ENCODE measurements at places on chromosomes 2 and 18. TPM values are rescaled to one million over a fixed set of nuclear protein-coding genes. Genes with fewer than 3 reads are reported as not detected.

Gene MTLN
- total RNA-seq = 98.0 TPM

DNA sequence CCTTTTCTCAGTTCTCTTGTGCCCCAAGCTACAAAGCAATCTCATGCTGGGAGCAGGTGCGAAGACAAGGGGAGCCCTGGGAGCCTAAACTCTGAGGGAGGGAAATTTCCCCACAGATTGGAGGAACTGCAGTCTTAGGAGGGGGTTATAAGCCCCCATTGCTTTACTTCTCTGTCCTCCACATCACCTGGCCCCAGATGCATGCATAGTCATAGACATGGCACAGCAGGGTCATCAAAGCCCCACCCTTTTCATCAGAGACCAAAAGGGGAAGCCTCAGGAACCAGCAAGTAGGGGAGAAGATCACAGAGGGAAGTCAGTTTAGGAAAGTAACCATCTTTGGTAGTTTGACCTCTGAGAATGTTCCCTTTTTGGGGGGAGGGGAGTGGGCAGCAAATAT is 33.7 kb downstream of the LANCL1 start:
- no peak for DNase-seq

DNA sequence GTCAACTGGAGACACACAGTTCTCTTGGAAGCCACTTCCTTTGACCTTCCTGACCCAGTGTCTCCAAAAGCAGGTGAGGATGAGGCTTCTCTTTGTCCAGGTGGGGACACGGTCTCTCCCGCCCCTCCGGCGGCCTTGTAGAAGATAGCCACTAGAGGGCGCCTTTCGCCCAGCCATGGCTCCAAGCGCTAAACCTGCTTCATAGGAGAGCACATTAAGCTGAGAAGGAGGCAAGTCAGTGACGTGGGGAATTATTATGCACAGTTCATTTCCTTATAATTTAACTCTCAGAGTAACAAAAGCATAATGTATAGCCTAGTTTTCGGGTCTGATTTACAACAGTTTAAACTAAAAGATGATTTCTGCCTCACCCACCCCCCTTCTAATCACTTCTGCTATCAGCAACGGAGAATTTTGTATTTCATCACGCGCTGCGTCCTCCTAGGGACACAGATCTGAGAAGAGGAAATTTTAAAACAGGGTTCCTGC is 208.7 kb downstream of the ICOS start:
- peak; percentile 75 for DNase-seq

GRCh38 chr2:233482616-233483015 is 84.0 kb downstream of the USP40 start:
- DNase-seq = no peak

GRCh38 chr2:235594041-235594440 is 100.2 kb downstream of the AGAP1 start:
- DNase-seq = no peak

GRCh38 chr2:33135645-33136044 is 188.9 kb downstream of the LTBP1 start:
- no peak for DNase-seq

Gene AMER3
- not detected for total RNA-seq

Gene KCNS3
- total RNA-seq = not detected

DNA sequence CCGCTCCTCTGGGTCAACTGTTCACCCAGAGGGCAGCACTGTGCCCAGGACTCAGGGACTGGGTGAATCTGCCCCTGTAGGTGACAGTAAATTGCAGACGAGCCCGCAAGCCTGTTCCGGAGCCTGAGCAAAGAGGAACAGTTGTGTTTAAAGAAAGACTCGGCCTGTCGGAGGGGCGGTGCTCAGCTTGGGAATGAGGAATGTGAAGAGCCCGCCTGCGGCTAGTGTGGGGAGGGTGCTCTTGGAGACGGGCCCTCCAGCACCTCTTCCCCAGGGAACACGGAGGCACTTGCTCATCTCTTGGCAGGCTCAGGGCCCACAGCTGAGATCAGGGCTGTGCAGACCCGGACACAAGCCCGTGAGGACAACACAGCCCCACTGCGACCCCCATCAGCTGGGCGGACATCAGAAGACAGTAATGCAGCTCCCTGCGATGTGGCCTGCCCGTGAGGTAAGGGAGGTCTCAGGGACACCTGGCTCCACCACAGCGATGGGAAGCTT is 299.0 kb downstream of the NDUFA10 start:
- DNase-seq = no peak

DNA sequence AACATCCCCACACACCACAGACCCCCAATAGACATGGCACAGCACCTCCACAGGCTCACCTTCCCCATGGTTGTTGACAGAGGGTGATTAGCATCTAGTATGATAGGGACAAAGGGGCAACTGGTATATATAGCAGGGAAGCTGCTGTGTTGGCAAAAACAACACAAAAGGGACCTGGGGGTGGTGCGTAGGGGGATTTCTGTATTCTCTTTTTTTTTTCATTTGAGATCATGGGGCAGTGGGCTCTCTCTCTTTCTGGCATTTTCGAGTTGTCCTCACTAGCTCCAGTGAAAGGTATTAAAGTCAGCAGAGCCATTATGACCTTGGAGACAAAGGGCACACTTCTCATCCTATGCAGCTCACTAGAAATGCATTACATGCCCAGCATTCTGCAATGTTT is at the start of gene CRYGA:
CRYGA (minus strand) TSS at position 101 of the 400 bp plus-strand sequence; CDS start at position 68, 33 bp downstream.
- no peak for DNase-seq

DNA sequence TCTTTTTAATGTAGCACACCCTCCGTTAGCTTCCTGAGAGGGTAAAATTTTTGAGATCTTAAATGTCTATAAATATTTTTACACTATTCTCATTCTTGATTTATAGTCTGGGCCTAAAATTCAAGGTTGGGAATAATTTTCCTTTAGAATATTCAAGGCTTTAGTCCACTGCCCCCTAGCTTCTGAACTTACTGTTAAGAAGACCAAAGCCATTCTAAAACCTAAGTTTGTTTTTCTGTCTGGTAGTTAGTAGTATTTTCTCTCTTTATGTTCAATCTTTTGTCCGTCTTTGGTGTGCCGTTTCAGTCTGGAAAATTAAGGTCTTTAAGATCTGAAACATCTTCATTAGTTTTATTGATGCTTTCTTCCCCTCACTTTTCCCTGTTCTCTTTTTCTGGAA is 14.5 kb downstream of the OSBPL6 start:
- DNase-seq = no peak

DNA sequence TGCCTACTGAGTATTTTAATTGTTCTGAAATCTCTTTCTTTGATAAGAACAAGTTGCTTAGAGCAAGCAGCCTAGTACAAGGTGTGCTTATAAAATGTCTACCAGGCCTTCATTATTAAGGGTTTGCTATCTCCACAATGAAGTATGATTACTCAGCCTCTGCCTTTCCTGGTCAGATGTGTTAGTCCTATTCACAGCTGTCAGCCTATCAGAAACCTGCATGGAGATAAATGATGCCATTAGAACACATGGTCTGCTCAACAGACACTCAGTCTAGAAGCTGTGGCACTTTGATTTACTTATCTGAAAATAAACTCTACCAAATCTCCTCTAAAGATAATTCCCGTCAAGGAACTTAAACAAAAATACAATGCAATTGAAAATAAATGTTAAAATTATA is 448.7 kb downstream of the ERBB4 start:
- DNase-seq = no peak

- no peak for DNase-seq
These were observed 2.0 kb downstream of the DHX57 start for GRCh38 chr2:38873763-38874162.

Gene LRRTM4
- total RNA-seq = not detected

DNA sequence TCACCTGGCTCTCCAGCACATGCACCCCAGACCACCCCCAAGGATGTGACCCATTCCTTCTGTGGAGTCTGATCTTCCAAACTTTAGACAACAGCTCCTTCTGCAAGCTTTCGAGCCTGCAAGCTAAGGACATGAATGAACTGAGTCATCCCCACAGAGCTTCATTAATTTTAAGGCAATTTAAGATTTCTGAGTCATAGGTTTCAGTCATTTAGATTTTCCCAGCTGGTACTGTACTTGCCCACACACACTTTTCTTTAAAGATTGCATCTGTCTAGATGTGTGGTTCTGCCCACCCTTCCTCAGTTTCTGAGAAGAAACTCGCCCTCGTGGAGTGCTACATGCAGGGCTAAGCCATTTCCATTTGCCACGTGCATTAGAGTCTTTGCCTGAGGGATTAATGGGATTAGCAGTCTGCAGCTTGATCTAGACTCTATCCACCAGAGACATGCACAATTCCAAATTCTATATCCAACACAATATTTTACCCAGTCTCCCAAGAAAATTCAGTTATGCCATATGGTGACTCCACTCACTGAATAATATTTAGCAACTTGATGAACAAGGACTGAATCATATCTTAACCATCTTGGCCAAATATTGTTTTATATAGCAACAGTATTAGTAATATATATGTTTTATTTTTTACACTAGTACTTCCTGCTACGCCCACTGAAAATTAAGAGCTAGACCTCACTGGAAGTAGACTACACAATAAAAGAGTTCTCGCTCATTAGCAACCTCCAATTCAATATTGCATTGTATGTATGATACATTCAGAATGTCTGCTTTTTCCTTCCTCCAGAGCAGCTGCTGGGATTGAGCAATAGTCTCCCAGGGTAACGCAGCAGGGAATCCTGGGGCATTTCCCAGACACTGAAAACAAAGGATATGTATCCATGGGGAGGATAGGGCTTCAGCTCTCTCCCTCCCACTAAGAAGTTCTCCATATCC is 14.3 kb upstream of the TRIB2 start:
- DNase-seq = peak; percentile 26

- no peak for DNase-seq
These were observed 87.7 kb upstream of the LYPD1 start for GRCh38 chr2:132757676-132758075.

DNA sequence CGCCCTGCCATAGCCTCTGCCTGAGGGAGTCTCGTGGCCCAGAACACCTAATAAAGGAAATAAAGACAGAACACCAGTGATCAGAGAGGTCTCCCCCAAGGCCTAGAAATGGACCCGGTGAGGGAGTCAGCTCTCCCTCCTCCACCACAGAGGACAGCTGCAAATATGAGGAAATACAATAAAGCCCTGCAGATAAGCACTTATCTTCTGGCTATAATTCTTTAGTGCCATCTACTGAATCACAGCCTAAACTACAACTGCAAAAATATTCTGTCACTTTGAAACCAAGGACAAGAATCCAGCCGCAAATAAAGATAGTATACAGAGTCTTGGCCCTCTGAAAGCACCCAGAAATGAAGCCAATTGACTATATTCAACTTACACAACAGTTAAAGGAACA is 42.4 kb upstream of the TACR1 start:
- no peak for DNase-seq

- DNase-seq = peak; percentile 12
These were observed 352.0 kb downstream of the TNS1 start for GRCh38 chr2:217650716-217651360.

- no peak for DNase-seq
These were observed 61.2 kb downstream of the CTNNA2 start for GRCh38 chr2:79573895-79574674.

GRCh38 chr2:85324639-85325465 is 2.9 kb downstream of the TGOLN2 start:
- no peak for DNase-seq

Gene NXPH2
- total RNA-seq = not detected

DNA sequence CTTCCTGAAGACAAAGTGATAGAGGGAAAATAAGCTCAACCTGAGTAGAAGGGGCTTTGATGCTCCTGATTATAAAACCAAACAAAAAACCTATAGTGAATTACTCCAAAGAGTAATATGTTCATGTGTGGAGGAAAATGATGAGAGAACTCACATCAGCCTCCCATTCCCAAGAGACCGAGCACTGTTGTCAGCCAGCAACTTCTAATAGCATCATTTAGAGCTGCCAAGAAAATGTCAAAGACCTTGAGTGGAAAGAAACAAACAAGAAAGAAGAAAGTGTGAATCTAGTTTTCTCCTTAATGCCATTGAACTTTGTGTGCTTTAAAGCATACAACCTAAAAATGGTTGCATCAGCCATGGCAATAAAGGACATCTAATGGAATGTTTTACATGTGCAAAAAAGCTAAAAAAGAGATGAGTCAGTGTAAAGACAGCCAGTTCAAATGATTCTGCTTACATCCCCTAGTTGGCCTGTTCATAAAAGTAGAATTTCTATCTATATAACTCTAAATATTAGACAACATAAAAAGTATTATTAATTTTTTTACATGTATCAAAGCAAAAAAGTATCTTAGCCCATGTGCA is 1066.2 kb downstream of the TDRD15 start:
- no peak for DNase-seq

Gene TCF23
- not detected for total RNA-seq

GRCh38 chr18:50203801-50204604 is 9.1 kb upstream of the MYO5B start:
- no peak for DNase-seq

Gene OR6B2
- total RNA-seq = not detected

DNA sequence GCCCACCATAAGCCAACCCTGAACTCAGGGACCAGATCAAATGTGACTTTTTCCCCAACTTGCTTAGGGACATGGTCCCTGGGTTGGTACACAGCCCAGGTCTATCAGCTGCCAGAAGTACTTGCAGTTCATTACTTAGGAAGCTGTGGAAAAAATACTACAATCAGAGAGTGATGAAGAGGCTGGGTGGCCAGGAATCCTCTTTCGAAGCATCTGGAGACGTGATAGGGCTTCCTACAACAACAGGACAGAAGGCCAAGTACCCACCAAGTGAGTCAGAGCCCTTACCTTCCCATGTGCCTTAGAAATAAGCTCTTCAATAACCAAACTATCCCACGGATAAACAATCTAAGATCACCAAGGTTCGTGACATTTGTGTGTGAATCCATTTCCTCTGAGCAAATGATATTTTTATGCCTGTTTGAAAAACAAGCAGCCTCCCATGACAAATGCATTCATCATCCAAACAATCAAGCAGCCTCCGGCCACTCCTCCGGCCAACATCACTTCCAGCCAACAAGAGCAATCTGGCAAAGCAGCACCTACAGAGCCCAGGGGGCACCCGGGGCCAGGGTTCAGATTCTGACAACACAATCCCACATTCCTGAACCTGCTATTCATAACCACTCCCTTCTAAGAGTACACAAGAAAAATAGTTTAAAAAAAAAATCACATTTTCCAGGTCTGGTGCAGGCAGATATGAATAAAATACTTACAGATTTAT is 26.4 kb downstream of the TBC1D8 start:
- no peak for DNase-seq

Gene MATN3
- not detected for total RNA-seq
